ENCODE measurements at places on chromosomes 2 and 18.

DNA sequence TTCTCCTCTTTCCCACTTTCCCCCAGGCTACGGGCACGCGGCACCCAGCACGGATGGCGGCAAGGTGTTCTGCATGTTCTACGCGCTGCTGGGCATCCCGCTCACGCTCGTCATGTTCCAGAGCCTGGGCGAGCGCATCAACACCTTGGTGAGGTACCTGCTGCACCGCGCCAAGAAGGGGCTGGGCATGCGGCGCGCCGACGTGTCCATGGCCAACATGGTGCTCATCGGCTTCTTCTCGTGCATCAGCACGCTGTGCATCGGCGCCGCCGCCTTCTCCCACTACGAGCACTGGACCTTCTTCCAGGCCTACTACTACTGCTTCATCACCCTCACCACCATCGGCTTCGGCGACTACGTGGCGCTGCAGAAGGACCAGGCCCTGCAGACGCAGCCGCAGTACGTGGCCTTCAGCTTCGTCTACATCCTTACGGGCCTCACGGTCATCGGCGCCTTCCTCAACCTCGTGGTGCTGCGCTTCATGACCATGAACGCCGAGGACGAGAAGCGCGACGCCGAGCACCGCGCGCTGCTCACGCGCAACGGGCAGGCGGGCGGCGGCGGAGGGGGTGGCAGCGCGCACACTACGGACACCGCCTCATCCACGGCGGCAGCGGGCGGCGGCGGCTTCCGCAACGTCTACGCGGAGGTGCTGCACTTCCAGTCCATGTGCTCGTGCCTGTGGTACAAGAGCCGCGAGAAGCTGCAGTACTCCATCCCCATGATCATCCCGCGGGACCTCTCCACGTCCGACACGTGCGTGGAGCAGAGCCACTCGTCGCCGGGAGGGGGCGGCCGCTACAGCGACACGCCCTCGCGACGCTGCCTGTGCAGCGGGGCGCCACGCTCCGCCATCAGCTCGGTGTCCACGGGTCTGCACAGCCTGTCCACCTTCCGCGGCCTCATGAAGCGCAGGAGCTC lies 35.4 kb downstream of the KCNK3 start:
- no peak for DNase-seq

DNA sequence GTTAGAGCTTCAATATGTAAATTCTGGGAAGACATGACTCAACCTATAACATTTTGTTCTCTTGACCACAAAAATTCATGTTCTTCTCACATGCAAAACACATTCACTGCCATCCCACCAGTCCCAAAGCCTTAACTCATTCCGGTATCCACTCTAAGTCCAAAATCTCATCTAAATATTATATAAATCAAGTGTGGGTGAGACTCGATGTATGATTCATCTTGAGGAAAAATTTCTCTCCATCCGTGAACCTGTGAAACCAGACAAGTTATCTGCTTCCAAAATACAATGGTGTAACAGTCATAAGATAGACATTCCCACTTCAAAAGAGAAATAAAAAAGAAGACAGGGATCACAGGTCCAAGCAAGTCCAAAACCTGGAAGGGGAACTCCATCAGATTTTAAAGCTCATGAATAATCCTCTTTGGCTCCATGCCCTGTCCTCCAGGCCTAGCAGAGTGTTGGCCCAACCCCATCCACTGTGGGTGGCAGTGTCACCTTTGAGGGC lies 101.3 kb downstream of the RAD51AP2 start:
- no peak for DNase-seq

DNA sequence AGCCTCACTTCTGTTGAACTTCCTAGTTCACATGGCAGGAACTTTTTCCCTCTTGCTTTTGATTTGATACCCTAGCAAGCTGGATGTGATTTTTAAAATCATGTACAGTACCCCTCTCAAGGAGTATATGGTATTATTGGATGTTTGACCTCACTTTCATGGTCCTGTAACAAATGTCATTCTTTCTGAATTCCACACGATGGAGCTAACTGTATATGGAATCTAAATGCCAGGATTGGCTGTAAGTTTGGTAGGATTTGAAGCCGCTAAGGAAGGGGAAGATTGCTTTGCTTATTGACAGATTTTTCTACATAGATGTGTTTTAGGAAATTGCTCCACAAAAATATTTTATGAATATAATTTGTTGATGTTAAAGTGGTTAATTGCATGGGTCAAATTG lies 18.3 kb downstream of the MAIP1 start:
- DNase-seq: no peak

DNA sequence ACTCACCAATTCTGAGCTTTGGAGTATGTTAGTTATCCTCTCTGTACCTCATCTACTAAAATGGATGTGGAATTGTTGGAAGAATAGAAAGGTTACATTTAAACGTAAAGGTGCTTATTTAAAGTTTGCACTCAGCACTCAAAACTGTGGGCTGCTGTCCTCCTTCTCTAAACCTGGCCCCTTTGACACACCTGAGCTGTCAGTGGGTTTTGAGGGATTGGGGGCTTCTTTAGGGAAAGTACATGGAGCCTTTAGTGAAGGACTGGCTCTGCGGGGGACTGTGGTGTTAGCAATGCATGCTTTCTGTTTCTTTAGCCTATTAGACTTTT lies 47.2 kb downstream of the TET3 start:
- no peak for DNase-seq

DNA sequence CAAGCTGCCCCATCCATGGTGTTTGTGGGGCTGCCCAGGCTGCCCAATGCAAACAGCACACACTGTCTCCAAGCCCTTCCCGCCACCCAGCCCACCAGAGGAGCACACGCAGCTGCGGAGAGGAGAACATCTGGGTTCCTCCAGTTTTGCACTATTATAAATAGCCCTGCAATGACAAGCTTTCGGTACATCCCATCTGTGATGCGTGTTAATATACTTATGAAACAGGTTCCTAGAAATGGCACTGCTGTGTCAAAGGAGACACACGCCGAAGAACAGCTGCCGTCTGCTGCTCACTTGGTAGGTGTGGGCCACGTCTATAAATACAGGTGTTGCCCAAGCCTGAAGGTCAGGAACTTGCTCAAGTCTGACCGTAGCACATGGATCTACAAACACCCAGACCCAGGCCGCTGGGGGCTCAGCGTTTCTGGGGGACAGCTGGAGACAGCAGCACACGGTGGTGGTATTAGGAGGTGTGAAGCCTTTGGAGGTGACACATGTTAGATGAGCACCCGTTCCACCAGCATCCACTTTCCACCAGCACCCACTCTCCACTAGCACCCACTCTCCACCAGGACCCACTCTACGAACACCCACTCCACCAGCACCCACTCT lies 34.3 kb downstream of the PXDN start:
- peak; percentile 62 for DNase-seq

- DNase-seq: peak; percentile 33
Measured at GRCh38 chr2:231923951-231924888, 2.0 kb downstream of the NPPC start.

GRCh38 chr2:208781166-208781565 lies 374.6 kb downstream of the PTH2R start:
- no peak for DNase-seq

GRCh38 chr2:171939743-171940071 lies 17.4 kb downstream of the HAT1 start:
- no peak for DNase-seq

DNA sequence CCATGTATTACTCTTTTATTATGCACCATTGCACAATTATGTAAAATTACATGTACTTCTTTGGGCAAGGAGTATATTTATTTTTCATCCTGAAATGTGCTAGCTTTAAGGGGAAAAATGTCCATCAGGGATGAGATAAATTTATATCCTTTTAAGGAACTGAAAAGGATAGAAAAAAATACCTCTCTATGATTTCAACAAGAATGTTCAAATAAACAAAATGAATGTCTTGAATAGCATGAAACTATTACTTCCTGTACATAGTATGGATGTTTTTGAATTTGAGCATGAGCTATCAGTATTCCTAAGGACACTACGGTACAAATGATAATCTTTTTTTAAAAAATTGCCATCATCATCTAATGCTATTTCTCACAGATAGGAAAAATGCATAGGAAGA lies 1611.9 kb upstream of the ZEB2 start:
- no peak for DNase-seq

- no peak for DNase-seq
Measured at GRCh38 chr18:9066817-9067306, 35.6 kb upstream of the NDUFV2 start.

DNA sequence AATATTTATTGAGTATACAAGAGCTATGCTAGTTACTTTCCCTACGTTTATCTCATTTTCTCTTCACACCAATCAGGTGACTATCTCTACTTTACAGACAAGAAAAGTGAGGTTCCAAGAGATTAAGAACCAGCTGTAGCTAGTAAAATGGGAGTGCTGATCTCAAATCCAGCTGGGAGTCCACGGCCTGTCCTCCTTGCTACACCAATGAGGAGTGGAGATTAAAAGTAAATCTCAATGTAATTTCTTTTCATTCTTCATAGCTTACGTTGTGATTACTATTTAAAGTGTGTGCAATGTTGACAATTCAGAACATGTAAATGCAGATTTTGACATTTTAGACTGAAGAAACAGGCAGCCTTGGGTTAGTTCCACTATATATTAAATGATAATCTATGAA lies 53.9 kb upstream of the NRP2 start:
- DNase-seq: no peak

DNA sequence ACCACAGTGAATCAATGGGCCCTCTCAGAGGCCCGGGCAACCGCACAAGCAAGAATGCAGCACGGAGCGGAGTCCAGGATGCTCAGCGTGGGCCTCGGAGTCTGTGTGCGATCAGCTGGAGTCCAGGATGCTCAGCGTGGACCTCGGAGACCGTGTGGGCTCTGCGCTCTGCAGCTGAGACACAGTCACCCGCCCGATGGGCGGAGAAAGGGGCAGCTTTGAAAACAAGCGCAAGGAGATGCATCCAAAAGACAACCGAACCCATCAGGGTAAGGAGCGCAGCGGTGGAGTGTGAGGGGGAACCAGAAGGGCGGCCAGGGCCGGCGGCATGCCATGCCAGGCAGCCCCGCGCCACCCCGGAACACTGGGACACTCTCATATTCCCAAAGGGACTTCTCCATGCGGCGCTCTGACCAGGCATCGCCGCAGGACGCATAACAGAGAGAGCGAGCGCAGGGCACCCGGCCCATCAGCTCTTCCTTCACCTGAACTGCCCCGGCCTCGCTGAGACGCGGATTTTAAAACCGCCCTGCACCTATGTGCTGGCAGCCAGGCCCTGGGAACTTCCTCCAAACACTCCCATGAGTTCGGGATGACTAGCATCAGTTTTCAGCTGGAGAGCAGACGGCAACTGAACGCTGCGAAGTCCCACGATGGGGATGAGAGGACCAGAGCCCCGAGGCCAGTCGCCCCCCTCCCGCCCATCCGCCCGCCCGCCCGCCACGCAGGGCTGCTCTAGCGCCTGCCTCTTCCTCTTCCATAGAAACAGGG lies 44.7 kb downstream of the MC5R start:
- no peak for DNase-seq

DNA sequence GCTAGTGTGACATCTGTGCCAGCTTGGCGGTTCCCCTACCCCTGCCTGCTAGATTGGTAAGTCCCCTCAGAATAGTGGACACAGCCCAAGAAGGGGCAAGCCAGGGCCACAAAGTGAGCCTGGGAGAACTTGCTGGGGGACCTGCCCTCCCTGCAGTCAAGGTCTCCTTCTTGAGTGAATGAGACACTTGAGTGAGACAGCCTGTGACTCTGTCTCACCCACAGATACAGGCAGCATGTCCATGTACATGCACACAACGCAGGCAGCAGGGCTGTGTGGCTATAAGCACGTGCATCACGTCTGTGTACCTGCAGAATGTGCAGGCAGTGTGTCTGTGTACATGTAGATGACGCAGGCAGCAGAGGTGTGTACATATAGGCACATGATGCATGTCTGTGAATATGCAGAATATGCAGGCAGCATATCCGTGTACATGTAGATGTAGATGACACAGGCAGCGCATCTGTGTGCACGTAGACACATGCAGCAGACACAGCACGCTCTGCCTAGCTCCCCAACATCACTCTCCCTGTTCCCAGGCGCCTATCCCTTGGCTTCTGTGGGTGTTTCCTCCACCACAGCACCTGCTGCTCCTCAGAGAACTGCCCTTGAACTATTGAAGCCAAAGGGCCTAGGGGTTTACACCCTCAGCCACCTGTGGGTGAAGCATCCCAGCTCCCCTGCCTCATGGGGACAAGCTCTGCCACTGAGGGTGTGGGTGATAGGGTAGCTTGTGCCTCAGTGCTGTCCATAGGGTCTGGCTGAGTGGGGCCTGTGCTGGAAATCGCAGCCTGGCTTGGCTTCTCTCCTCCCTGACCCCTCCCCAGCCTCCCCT lies 147.2 kb upstream of the TWIST2 start:
- DNase-seq: no peak

- DNase-seq: no peak
Measured at GRCh38 chr2:142875652-142876051, 1.8 kb upstream of the KYNU start.

DNA sequence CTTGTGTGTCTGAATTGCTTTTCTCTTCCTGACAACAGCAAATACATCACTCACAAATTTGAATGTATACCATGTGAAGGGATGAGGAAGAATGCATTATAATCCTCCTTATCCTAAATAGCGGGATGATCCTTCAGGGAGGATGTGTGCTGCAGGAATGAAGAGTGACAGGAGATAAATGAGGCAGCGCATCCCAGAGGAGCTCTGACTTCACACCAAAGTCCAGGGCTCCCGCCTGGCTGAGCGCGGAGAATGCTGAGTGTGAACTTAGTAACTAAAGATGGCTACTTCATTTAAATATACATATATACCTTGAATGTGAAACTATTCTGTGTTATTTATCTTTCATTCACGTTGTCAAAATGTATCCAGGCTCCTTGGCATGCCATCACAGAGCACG lies 145.2 kb upstream of the TPO start:
- no peak for DNase-seq

GRCh38 chr2:127421116-127421800 lies 3.0 kb downstream of the PROC start:
- DNase-seq: peak; percentile 26

DNA sequence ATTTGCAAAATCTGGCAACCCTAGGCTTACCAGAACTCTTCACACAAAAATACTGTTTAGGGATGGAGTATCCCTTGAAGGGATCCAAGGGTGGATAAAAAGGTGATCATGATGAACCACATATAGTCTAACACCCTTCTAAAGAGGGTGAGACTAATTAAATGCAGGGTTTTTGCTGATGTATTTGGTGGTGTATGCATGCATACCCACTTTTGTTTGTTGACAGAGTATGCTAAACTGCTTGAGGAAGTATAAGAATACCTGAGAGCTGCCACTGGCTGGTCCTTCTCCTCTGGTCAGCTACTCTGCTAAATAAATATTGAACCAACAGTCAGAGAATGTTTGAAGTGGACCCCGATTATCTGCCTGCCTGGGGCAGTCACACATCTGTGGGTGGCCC lies 34.2 kb downstream of the RAPGEF4 start:
- DNase-seq: no peak

GRCh38 chr2:205776139-205776538 lies 93.8 kb downstream of the NRP2 start:
- DNase-seq: no peak

Data from sigmoid colon (tissue), 7 donors.